ENCODE measurements at places on chromosomes 16 and 17.

- no peak for DNase-seq
Observed at GRCh38 chr17:42179911-42180410, 981 bp downstream of the KCNH4 start.

DNA sequence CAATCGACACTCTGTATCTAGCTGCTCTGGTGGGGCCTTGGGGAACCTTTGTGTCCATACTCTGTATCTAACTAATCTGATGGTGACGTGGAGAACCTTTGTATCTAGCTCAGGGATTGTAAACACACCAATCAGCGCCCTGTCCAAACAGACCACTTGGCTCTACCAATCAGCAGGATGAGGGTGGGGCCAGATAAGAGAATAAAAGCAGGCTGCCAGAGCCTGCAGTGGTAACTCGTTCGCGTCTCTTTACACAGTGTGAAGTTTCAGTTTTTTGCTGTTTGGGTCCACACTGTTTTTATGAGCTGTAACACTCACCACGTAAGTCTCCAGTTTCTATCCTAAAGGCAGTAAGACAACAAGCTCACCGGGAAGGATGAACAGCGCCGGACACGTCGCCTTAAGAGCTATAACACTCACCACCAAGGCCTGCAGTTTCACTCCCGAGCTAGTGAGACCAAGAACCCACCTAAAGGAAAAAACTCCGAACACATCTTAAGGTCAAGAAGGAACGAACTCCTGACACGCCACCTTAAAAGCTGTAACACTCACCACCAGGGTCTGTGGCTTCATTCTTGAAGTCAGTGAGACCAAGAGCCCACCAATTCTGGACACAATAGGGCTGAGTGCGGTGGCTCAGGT, 64.6 kb downstream of the KPNA2 start:
- no peak for DNase-seq

- DNase-seq = peak; percentile 51
Observed at GRCh38 chr16:397736-398332, 835 bp downstream of the NME4 start.

GRCh38 chr16:55126456-55126855, 195.8 kb downstream of the IRX5 start:
- DNase-seq = no peak

DNA sequence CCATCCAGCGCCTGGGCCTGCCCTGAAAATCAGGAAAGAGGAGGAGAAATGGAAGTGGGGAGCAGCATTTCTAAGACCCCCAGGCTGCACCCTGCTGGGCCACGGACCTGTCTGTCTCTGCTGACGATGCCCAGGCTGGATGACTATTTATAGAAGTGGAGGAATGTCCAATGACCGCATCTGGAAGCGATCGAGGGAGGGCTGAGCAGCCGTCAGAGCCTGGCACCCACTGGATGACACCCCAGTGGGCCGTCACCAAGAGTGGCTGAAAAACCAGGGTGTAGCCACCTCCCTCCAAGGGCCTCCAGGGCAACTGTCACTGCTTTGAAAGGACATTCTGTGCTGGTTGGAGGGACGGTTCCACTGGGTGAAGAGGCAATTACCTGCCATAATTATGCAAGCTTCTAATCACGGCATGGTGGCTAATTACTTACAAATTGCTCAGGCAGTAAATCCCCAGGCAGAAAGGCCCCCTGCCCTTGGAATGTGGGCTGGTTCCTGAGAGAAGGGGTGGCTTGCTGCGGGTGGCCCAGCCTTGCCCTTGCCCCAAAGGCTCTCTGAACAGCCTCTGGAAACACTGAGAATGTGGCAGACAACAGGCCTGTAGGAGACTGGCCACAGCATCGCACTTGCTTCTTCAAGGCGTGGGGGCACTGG, 332.1 kb downstream of the C16orf95 start:
- DNase-seq = no peak

DNA sequence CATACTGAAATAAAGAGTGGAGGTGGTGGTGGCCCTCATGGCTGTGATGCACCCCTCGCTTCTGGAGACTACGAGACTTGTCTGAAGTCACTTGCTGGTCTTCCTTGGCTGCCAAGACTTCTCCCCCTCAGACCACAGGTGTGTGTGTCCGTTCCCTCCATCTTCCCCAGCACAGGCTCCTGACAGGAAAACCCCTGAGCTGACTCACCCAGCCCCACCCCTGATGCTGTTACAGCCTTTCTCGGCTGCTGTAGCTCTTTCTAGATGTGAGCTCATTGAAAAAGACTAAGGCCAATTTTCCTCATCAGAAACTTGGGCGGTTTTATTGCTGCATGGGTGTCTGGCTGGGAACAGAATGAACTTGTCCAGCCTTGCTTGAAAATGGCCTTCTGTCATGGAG, 296.9 kb downstream of the TMEM114 start:
- DNase-seq = no peak

GRCh38 chr17:47878203-47879027, 17.6 kb upstream of the SP2 start:
- DNase-seq = no peak

DNA sequence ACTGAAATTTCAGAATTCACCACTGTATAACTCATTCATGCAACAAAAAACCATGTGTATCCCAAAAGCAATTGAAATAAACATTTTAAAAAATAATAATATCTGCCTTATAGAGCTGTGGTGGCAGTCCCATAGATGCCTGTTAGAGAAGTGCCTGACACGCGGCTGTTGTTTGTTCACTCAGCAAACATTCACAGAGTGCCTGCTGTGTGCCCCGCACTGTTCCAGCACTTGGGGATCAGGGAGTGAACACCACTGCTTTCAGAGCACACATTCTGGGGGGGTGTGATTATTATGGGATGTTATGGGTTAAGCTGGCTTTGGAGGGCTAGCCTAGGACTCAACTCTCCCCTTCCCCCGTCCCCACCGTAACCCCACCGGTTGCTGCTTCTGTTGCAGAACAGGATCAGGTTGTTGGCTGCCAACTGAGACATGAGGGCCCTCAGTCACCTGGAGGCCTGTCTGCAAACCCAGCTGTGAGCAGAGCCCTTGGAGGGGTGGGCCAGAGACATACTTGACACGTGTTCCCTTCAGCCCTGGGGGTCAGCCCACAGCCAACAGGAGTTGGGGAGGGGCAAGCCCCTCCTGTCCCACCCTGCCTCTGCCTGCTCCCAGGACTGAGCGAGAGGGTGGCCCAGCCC, 103.3 kb upstream of the CIBAR2 start:
- no peak for DNase-seq

GRCh38 chr17:6305613-6306360, 129.1 kb downstream of the AIPL1 start:
- DNase-seq = no peak

DNA sequence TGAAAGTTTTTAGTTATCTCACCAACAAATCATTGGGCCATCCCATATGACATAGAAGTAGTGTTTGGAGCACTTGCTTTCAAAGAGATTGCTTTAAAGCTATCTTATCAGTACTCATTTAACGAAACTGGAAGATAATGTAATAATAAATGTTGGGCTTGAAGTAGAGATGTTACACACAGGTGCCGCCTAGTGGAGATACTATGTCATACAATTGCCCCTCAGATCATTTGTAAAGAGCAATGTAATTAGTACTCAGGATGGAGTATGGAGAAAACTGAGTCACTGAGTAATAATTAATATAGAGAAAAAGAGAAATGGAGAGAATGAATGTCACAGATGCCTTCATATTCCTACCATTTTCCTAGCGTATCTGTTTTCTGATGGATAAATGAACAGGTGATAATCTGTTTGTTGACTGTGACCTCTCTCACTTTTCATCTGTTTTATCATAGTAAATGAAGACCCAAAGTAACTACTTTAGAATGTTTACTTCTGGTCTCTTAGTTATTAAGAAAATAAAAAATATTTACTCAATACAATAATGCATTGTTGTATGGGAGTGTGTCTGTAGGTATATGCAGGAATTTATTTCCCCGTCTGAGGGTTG, 80.4 kb downstream of the EFCAB5 start:
- no peak for DNase-seq

All from activated naive CD4-positive, alpha-beta T cell treated with anti-CD3 and anti-CD28 coated beads, Interleukin-2, amount 50 U/mL, for 72 hours (primary cell).